GM19239 (cell line): ENCODE measurements at places on chromosomes 1 and 21.

DNA sequence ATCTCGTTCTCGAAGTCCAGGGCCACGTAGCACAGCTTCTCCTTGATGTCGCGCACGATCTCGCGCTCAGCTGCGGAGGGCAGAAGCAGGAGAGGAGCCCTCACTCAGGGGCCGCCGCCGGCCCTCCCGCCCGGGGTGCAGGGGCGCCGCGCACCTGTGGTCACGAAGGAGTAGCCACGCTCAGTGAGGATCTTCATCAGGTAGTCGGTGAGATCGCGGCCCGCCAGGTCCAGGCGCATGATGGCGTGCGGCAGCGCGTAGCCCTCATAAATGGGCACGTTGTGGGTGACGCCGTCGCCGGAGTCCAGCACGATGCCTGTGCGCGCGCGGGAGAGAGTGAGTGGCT, 1.8 kb downstream of the ACTA1 start:
- DNase-seq: no peak

DNA sequence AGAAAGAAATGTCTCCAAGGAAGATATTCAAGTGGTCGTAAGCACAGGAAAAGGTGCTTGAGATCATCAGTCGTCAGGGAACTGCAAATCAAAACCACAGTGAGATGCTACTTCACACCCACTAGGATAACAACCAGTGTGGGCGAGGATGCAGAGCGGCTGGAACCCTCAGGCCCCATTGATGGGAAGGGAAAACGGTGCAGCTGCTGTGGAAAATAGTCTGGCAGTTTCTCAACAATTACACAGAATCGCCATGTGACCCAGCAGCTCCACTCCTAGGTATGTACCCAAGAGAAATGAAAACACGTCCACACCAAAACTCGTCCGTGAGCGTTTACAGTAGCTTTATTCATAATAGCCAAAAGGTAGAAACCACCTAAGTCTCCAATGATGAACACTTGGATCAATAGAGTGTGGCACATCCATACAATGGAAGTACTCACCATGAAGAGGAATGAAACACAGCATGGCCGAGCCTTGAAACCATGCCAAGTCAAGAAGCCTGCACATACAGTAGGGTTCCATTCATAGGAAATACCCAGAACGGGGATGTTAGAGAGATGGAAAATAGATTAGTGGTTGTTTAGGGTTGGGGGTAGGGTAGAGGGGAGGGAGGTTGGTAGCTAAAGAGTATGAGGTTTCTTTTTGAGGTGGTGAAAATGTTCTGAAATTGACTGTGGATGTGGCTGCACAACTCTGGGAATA, 6.1 kb downstream of the DFFB start:
- DNase-seq: no peak

- DNase-seq: no peak
Measured at GRCh38 chr1:86913399-86913895, 479 bp downstream of the SELENOF start.

GRCh38 chr21:42409366-42409765, 5.7 kb downstream of the UBASH3A start:
- no peak for DNase-seq

DNA sequence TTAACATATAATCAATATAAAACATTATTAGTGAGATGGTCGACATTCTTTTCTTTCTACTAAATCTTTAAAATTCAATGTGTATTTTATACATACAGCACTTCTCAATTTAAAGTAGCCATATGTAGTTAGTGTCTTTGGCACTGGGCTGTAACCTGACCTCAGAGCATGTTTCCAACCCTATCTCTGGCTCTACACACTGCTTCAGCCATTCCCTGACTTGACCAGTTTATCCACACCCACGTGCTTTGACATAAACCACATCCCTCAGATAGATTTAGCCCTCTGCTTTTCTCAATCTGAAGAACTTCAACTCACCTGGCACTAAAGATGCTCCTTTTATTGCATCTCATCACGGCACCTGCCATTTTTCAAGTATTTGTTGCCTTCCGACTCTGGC, 58.3 kb downstream of the RGS2 start:
- no peak for DNase-seq

DNA sequence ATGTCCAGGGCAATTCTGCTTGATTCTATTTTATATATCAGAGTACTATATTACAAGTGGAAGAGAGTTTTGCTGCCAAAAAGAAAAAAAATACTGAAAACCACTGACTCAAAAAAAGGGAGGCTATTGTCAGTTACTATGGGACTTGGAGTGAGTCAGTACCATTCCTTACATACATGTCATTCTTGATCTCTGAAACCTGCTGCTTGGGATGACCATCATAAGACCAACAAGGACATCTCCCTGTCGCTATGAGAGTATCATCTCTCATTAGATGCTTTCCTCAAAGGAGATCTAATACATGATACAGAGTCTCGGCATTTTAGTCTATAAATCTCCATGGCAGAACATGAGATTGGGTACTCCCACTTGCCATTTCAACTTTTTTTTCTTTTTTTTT, 11.8 kb upstream of the INPP5B start:
- DNase-seq: no peak

- no peak for DNase-seq
Measured at GRCh38 chr1:83511146-83511726, 487.7 kb downstream of the TTLL7 start.

DNA sequence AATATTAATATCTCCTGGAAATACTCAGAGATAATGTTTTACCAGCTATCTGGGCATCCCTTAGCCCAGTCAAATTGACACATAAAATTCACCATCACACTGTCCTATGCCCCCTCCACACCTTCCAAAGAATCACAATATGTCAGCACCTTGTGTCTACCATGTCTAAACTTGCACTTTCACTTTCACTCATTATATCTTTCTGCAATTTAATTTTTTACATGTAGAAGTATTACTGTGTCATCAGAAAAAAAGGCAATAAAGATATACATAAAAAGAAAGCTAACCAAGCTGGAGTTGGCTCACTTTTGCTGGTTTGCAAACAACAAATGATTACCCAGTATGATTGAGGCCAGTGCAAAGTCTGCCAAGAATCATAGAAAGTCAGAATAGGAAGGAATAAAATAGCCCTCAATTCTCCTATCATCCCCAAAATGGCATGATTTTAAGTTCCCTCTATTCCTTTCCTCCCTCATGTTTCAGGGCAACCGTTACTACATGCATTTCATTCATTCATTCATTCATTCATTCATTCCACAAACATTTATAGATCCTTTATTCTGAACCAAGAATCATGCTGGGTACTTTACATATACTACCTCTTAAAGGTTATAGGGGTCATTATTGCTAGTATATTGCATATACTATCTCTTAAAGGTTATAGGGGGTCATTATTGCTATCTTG, 5.9 kb upstream of the LUZP1 start:
- no peak for DNase-seq

GRCh38 chr1:53316424-53316765, 11.5 kb downstream of the LRP8 start:
- DNase-seq: no peak

DNA sequence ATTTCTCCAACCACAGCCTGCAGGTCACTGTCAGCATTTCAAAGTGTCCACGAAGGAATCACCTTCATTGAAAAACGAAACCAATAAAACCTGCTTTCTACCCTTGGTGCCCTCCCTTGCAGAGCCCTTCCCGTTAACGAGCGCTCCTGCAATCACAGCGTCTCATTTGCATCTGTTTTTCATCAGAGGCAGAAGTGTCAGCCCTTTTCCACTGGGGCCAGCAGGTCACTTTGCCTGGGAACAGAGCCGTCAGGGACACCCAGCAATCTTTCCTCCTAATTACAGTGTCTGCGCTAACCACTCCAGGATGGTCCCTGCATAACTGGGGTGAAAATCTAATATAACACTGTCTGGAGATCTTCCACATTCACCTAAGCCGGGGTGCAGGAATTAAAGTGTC, 85.3 kb downstream of the PSMG1 start:
- no peak for DNase-seq

GRCh38 chr1:3349161-3349967, 105.1 kb upstream of the ARHGEF16 start:
- DNase-seq: no peak

- no peak for DNase-seq
Measured at GRCh38 chr21:33189824-33190223, 39.9 kb upstream of the IFNAR2 start.

DNA sequence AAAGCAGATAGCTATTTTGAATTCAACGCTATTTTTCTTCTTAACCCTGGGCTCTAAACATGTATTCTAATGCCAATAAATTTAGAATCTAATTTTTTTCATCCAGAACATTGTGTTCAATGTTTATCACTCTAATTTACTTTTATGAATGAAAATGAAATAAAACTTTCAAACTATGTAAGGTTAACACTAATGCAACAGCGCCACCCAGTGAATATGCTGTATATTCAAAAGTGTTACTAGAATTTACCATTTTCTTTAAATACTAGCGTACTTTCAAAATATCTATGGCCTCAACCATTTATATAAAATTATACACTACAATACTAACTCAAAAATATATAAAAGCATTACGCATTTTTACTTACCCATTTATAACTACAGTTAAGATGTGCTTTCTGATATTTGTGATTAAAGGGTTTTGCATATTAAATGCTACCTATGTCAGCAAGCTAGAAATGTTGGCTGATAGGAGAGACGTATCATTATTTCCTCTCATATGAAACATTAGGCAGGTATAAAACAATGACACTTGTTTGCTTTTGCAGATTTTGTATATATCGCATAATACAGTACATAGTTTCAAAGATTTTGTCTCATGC, 5.9 kb upstream of the NUF2 start:
- no peak for DNase-seq

GRCh38 chr1:148385371-148386030, 97.6 kb downstream of the PPIAL4G start:
- DNase-seq: no peak

- no peak for DNase-seq
Measured at GRCh38 chr1:68585351-68585750, 88.5 kb upstream of the DEPDC1 start.

DNA sequence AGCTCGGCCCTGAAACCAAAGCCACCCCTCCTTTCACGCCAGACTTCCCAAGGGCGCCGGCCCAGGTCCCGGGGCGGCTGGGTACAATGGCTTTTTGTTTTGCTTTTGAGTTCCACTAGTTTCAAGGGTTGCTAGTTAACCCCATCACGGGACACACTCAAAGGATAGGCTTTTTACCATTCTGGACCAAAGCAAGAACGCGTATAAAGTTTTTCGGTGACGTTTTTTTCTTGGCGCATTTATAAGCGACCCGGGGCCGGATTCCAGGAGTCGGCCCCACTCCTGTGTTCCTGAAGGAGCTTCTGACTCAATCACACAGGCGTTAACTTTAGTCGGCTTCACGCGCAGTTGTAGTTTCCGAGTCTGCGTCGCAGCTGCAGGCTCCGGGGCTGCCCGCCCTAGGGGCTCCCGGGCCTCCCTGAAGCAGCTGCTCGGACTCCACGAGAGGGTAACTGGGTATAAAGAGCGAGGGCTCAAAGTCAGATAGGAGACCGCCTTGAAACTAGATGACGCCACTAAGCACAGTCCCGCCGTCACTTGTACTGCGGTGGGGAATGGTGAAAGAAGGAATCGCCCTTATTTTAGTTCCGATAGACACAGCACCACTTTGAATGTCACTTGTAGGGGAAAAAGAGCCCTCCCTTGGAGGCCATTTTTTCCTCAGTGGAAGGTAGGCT, 707 bp upstream of the KLHL21 start:
- no peak for DNase-seq

DNA sequence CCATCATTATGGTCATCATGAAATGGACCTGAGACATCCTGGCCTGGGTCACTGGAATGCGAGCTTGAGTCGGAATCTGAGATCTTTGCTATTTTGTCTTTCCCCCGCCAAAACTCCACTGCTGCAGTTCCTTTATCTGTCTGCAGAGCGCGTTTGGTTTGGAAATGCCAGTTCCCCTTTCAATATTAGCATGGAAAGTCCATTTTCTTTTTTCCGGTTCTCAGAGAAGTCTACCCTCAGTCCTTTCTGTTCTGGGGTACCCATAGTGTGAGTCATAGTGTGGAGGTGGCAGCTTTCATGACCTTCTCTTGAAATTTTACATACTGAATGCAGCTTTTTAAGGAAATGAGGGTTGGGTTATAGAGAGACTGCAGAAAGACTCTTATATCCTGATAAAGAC, 14.6 kb downstream of the CACNA1E start:
- no peak for DNase-seq

GRCh38 chr1:70319750-70320149, 34.8 kb downstream of the ANKRD13C start:
- DNase-seq: no peak

GRCh38 chr1:5342172-5342571, 650.1 kb downstream of the NPHP4 start:
- no peak for DNase-seq

- DNase-seq: no peak
Measured at GRCh38 chr1:71565262-71565661, 484.4 kb upstream of the ZRANB2 start.

GRCh38 chr1:46639547-46639946, 22.9 kb upstream of the MOB3C start:
- DNase-seq: no peak

DNA sequence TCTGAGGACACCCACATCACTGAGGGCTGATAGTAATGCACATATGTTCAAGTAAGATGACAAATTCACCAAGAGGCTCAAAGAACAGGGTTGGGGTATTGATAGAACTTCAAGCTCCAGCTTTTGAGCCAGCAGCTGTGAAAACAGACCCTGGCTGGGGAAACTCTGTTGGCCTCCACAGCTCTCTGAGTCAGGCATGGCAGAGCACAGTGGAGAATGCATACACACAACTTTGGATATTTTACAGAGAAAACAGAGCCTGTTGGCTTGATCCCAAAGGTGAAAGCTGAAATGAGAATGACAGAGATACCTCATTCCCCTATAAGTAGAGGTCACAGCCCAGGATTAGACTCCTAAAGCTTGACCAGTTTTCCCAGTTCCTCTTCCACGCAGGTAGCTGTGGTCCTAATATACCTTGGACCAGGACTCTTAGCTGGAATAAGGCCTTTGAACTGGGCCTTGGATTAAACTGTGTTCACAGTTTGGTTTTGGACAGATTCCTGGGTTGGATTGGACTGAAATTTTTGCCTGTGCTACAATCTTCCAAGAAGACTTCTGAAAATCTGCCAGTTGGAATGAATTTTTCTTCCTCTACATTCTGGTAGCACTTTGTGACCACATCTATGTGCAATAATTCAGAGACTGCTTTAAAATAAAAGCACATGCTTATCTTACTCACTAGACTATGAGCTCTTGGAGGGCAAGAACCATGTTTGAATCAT, 101.6 kb upstream of the HMGB4 start:
- no peak for DNase-seq

- DNase-seq: no peak
Measured at GRCh38 chr21:40829791-40830190, 17.2 kb downstream of the DSCAM start.
